Kidney epithelial cell (primary cell): ENCODE measurements at places on chromosomes 5 and 9.
A peak's percentile ranks its signal among the peaks of the same experiment; 100 is the strongest.

GRCh38 chr5:3276896-3277295 is 318.7 kb upstream of the IRX1 start:
- no peak for DNase-seq

- DNase-seq: peak; percentile 86
Observed at GRCh38 chr9:125538092-125538473, 168.9 kb downstream of the MAPKAP1 start.

DNA sequence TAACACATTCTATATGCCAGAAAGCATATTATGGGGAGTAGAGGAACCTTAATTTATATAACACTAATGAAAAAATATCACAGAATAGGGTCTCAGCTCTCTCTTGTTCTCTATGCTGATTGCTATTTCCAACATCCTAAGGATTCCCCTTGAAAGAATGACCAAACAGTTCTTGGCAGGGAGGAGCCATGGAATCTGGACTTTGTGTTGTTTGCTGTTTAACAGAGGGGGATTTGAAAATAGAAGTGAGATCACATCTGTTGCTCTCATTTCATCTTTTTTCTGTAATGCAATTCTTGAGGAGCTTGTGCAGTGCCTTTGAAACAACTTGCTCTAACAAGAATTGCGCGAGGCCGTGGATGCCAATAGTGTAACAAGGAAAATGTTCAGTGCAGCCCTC is 755.3 kb downstream of the TLE1 start:
- no peak for DNase-seq

DNA sequence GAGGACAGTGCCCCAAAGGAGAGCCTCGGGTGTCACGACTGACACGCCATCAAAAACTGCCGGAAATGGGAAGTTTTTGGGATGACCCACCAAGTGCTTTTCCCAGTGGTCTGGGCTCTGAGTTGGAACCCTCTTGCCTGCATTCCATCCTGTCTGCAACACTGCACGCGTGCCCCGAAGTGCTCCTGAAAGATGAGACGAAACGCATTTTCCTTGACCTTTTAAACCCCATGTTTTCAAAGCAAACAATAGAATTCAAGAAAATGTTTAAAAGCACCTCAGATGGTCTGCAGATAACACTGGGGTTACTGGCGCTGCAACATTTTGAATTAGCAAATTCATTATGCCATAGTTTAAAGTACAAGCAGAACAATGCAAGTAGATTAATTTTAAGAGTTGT is 92.9 kb downstream of the ANKRD18A start:
- no peak for DNase-seq

DNA sequence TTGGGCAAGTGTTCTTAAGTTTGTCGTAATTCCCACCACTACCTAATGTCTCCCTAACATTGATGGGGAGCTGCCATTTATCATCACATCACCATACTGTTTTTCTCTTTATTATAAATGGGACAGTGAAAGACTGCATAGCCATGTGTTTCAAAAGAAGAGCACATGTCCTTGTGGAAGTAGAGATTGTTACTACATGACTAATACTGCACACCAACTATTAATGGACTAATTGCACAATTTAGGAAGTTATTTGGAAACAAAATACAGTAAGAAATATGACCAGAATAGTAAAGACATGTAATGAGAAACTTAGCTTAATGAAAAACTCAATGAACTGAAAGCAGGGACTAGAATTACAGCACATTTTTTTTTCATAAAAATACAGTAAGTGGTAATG is 12.0 kb upstream of the ELOVL7 start:
- no peak for DNase-seq

DNA sequence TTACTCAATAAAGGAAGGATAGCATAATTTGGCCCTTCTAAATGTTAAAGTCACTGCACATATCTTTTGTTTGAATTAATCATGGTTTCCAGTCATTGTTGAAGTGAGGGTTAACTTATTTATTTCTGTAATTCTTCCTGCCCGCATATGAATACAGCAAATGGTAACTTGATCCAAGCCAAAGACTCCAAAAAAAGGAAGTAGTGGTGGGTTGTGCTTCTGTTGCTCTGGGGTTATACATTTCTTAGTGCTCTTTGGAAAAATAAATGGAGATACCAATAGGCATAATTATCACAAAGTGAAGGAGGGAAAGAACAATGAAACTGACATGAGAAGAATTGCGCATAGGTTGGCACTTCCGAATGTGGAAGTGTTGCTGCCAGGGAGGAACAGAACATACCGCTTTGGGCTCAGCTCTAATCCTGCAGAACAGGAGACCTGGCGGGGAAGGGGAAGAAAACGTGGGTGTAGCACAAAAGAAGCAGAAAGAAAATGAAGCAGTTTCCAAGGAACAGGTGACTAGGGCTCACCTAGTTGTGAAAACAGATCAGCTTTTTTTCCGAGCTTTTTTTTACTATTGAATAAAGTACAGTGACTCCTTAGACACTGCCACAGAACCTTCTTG is 69.7 kb upstream of the TAF11L2 start:
- no peak for DNase-seq

DNA sequence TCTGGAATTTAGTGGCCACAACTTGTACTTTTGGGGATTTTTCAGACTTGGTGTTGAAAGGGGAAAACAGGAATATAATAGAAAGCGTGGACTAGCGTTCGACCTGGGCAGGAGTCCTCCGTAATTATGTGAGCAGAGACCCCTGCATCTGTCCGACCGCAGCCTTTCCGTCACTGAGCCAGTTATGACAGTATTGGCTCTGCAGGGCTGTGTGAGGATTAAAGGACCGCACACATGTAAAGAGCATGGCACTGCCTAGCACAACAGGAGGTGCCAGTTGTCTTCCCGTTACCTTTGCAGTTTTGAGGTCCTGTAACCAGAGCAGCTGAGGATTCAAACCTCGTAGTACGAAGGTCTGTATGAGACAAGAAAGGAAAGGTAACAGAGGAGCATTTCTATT is 1.2 kb downstream of the B4GALT7 start:
- no peak for DNase-seq

GRCh38 chr9:36191290-36191645 is 547 bp downstream of the CLTA start:
- no peak for DNase-seq

- no peak for DNase-seq
Observed at GRCh38 chr5:16864631-16865131, 71.4 kb downstream of the MYO10 start.

DNA sequence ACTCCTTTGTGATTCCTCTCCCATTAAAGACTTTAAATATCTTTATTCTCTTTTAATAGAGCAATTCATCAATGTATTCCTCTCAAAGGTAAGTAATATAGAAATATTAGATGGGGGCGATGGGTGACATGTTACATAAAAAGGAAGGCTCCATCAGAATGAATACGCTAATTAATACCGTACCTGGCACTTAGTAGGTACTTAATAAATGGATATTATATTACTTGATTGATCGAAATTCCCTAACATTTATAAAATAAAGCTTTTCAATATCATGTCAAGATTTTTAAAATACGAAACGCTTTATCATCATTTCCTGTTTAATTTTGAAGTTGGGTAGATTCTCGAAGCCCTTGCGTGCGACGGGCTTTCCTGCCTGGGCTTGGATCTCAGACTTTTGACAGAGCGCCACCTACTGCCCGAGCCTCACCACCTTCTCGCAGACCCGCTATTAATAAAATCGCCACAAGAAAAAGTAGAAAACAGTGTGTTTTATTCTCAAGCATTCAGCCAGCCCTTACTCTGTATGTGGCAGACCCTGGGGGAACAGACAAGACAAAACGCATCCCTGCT is 99.4 kb downstream of the C5orf15 start:
- DNase-seq: no peak

GRCh38 chr9:32918628-32919027 is 82.8 kb downstream of the APTX start:
- DNase-seq: no peak

GRCh38 chr9:76213751-76214150 is 180.5 kb downstream of the RFK start:
- no peak for DNase-seq

- DNase-seq: no peak
Observed at GRCh38 chr5:178371362-178372111, 138.9 kb upstream of the PHYKPL start.

DNA sequence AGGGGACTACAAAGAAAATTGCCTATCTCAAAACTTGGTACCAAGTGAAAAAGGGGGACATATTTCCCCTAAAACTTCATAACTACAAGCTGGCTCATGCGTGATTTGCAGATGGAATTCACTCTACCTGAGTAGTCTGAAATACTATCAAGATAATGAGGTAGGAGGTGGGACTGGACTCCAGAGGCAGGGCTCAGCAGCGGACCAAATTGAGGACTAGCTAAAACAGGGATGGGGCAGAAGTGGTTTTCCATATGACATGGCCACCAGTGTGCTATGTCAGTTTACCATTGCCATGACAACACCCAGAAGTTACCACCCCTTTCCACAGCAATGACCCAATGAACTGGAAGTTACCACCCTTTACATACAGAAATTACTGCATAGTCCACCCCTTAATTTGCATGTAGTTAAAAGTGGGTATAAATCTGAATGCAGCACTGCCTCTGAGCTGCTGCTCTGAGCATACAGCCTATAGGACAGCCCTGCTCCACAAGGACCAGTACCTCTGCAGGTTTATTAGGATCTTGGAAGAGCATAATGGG is 30.4 kb upstream of the TESK1 start:
- no peak for DNase-seq

- no peak for DNase-seq
Observed at GRCh38 chr5:119470851-119471451, 18.7 kb downstream of the HSD17B4 start.

- DNase-seq: no peak
Observed at GRCh38 chr9:9612755-9613154, 1000.0 kb downstream of the PTPRD start.

DNA sequence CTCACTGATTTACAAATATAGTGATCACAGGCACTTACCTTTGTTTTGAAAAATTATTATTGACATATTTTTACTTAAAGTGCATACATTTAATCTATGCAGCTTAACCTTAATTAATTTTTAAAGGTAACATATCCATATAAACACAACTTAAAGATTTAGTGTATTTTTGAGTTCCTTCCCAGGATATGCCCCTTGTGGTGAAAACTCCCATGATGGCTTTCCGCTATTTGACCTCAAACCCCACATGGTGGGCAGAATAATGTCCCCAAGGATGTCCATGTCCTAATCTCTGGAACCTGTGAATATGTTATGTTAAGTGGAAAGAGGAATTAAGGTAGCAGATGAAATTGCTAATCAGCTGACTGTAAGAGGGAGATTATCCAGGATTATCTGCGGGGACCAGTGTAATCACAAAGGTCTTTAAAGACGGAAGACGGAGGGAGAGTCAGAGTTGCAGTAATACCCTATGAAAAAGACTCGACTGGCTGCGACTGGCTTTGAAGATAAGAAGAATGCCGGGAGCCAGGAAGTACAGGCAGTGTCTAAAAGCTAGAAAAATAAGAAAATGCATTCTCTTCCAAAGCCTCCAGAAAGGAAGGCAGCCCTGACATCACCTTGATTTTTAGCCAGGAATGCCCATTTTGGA is 193.9 kb downstream of the ICE1 start:
- no peak for DNase-seq

DNA sequence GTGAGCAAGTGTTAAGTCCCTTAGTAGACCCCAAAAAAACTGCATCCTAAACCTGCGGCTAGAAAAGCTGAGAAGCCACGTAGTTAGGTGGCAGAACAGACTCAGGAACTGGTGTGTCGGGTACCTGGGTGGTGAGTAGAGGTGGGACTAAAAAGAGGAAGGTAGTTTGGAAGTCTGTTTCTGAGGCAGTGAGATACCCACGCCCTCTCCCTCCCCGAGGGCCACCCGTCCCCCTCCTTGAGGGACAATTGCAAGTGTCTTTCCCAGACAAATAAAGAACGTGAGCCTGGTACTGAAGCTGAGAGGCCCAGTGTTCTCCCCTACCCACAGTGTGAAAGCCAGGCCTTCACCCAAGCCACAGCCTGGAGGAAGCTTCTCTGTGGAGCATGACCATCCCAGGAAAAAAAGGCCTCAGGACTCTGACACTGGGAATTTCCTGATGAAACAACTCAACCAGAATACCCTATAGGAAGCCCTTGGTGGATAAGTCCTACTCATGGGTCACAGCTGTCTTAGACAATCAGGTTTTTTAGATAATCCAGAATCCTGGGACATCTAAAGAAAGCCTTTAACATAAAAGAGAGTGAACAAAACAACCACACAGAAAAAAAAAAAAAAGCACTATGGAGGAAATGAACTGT is 7.0 kb upstream of the CD74 start:
- DNase-seq: no peak

GRCh38 chr5:146041180-146041789 is 64.1 kb downstream of the PLAC8L1 start:
- no peak for DNase-seq

GRCh38 chr5:150136305-150137167 is 19.1 kb downstream of the PDGFRB start:
- DNase-seq: no peak

DNA sequence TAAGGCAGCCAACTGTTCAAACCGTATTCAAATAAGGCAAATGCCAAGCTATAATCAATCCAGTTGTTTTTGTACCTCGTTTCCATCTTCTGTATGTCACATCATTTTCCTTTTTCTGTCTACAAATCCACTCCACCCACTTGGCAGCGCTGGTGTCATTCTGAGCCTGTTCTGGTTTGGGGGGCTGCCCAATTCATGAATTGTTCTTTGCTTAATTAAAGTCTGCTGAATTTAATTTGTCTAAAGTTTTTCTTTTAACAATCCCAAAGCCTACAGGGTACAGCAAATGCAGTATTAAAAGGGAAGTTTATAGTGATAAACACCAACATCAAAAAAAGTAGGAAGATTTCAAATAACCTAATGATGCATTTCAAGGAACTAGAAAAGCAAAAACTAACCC is 93.3 kb downstream of the GTF3C4 start:
- DNase-seq: no peak

GRCh38 chr5:108297042-108297601 is 84.8 kb downstream of the FBXL17 start:
- no peak for DNase-seq

DNA sequence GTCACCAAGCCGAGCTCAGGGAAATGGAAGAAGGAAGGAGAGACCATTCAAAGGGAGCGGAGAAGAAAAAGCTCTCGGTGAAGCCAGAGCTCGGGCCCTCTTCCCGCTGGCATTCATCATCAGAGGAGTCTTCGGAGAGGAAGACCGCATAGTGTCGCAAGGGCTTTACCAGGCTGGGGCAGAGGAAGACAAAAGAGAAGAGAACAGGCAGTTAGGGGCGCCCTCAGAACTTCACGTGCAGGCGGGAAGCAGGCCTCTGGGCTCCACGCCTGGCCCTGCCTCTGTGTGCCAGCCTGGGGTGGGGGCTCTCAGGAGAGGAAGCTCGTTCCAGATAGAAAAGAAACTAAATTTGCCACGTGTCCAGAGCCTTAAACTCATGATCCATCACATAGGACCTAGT is 31.7 kb downstream of the CRB2 start:
- no peak for DNase-seq

DNA sequence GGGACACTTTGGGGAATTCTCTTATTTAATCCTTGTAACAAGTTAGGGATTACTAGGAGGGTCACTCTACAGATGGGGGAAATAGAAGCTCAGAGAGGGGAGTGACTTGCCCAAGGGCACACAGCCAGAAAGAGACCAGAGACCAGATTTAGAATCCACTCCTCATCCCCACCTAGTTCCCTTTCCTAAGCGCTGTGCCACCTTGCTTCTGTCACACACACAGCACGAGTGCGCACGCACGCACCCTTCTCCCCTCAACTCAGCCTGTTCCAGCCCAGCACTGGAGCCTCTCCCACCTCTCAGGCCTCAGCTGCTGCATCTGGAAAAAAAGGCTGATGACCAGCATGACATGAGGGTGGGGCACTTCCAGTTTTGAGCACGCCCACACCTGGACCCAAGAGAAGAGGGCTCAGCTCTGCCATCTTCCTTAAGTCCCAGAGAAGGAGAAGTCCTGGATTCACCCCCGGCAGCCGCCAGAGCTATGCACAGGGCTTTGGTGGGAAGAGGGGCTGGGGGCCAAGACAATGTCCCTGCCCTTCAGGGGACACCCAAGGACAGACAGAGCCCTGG is 18.5 kb downstream of the NR5A1 start:
- DNase-seq: no peak
